ENCODE measurements at places on chromosomes 5 and 9. TPM values are rescaled to one million over a fixed set of nuclear protein-coding genes. Genes with fewer than 3 reads are reported as not detected.

The ZNF169 gene
- total RNA-seq: 8.9 TPM

The TPRN gene
- 9.5 TPM for total RNA-seq

The KIF4B gene
- 0.07 TPM for total RNA-seq

The ZNF346 gene
- total RNA-seq: 28.1 TPM

The TICAM2 gene
- total RNA-seq: 3.5 TPM
